DMS153 (cell line): ENCODE measurements at places on chromosomes 6 and 20.

DNA sequence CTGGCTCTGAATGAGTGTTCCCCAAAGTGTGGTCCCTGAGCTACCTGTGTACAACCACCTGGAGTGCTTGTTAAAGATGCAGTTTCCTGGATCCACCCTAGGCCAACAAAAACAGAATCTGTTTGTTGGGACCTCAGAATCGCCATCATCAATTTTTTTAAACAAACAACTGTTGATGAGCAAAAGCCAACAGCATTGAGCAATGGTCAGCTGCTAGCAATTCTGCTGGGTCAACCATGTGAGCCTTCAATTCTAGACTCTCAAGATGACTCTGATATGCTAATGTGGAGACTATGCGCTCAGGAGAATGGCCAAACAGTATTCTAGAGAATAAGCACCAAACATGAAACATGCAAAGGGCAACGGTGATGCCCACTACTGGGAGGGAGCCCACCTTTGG is 64.4 kb upstream of the IYD start:
- no peak for DNase-seq

DNA sequence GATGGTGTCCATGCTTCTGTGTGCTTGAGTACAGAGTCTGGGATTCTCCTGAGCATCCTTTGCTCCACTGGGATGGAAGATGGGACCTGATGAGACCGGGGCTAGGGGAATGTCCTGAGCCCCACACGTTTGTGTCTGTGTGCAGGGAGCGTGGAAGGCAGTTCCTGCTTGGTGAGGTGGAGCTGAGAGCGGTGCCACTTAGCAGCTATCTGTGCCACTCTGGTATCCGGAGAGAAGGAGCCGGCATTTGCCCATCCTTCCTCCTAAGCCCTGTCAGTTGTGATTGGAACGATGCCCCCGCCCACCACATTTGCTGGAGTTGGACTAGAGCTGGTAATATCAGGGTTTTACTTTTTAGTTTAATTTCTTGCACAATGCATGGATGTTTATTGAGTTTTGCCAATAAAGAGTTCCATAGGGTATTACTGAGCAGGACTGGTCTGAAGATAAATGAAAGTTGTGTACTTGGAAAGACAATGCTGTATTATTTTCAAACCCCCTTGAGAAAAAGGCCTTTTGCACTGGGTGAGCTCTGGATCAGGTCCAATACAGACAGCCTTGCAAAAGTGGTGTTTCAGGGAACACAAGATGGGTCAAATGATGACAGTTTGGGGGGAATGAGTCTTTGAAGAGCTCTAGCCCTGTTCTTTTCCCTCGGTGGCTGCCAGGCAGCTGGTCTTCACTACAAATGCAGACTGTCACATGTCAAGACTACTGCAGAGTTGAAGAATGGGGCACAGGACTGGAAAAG is 130.8 kb downstream of the SYCP2 start:
- DNase-seq = no peak

GRCh38 chr20:61360940-61361339 is 108.9 kb downstream of the CDH4 start:
- DNase-seq = no peak

- no peak for DNase-seq
These were observed 58.0 kb downstream of the GNAS start for GRCh38 chr20:58910473-58910872.

DNA sequence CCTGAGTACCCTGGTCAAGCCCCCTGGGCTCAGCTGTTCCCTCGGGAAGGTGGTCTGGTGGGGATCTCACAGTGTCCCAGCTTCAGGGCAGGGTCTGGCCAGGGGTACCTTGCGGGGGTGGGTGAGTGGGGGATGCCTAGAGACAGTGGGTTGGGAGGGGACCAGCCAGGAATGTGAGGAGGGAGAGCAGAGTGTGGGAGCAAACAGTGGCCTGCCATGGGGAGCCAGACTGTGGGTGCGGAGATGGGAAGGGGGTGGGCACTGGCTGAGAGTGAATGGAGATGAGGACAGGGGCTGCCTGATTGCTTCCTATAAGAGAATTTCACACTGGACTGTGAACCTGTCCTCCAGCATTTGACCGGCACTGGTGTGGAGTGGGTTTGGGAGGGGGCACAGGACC is 95.1 kb downstream of the VEGFA start:
- no peak for DNase-seq

DNA sequence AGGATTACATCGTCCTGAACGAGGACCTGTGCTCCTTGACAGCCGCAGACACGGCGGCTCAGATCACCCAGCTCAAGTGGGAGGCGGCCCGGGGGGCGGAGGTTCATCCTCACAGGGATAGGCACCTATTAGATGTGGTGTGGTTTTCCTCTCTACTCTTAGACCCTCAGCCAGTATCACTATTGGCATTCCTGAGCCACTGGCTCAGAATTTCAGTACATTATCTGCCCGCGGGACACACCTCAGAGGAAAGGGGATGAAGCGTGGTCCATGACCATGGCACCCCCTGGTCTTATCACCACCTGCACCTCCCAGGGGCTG is 34.6 kb upstream of the HLA-G start:
- DNase-seq = no peak

DNA sequence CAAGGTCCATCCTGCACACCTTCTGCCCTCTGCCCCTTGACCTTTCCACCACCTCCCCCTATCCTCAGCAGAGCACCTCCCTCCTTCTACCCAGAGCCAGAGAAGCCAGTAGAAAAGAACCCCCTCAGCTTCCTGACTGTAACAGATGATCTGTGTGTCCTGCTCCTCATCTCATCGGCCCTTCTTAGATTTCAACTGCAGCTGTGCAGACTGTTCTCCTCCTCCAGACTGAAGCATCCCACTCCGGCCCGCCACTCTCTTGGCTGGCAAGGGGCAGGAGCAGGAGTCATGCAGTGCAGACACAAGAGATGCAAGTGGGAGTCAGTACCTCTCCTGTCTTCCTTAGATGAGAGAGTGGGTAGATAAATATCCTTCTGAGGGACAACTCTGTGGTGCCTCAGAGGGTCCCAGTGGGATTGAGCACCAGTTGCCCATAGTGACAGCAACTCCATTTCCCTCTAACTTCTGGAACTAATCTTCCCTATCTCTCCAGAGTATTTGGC is 163.5 kb upstream of the MLN start:
- no peak for DNase-seq

GRCh38 chr6:54108271-54108670 is 3.0 kb upstream of the MLIP start:
- no peak for DNase-seq

- no peak for DNase-seq
These were observed 56.2 kb downstream of the SNX9 start for GRCh38 chr6:157879034-157879872.

DNA sequence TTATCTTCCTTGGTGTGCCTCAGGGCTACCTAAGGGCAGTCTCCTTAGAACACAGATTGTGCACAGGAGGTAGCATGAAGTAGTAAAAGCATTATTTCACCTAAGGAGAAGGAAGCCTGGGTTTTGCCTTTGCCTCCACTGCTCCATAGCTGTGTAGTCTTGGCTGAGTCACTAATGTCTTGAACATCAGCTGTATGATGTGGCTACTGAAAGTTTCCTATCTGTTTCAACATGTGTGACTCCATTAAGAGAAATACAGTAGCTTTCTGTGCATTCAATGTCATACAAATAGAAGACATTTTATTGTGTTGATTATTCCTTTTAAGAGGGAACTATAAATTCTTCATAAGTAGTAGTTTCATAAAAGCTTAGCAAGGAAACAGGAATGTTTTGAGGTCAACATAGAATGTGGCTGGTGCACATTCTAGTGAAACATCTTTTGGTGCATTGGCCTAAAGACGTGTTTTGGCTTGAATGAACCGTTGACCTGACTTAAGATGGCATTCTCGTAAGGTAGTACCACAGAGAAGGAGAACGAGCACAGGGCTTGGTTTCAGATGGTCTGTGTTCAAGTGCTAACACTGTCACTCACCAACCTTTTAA is 70.6 kb downstream of the CTNNBL1 start:
- DNase-seq = no peak

DNA sequence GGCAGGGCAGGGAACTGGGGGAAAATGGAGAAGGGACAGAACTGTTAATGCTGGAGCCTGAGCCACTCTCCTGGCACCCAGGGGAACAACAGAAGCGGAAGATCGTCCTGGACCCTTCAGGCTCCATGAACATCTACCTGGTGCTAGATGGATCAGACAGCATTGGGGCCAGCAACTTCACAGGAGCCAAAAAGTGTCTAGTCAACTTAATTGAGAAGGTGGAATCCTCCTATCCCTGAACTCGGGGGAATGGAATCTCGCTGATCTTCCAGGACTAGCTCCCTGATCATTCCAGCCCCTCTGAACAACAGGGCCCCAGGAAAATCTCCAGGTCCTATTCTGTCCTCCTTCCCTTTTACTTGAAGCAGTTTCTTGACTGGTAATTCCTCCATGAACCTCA is 2.0 kb downstream of the CFB start:
- DNase-seq = no peak

GRCh38 chr20:50621068-50621665 is 70.2 kb downstream of the RIPOR3 start:
- DNase-seq = no peak
